ENCODE measurements at places on chromosomes 11 and 22.

DNA sequence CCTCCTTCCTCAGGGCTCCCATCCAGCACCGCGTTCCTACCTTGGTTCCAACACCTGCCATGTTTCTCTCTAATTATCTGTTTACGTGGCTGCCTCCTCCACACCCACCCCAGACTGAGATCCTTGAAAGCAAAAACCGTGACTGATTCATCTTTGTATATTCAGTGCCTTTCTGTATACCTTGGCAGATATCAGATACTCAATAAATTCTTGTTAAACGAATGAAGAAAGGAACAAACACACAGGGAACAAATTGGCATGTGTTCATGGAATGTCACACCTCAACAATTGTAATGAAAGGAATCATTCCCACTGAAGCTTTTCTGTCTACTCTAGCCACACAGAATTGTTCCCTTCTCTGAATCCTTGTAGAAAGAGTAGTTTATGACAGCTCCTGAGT is 20.4 kb upstream of the LRRC55 start:
- no peak for DNase-seq
- peaks cover 37% of the 10 kb centered on the region for H3K27me3 ChIP-seq
- no peaks in the 10 kb centered on the region for H3K36me3 ChIP-seq
- no peak overlapping the region for H3K27ac ChIP-seq
- H3K4me1 ChIP-seq = no peaks in the 10 kb centered on the region
- H3K4me3 ChIP-seq = no peak overlapping the region

DNA sequence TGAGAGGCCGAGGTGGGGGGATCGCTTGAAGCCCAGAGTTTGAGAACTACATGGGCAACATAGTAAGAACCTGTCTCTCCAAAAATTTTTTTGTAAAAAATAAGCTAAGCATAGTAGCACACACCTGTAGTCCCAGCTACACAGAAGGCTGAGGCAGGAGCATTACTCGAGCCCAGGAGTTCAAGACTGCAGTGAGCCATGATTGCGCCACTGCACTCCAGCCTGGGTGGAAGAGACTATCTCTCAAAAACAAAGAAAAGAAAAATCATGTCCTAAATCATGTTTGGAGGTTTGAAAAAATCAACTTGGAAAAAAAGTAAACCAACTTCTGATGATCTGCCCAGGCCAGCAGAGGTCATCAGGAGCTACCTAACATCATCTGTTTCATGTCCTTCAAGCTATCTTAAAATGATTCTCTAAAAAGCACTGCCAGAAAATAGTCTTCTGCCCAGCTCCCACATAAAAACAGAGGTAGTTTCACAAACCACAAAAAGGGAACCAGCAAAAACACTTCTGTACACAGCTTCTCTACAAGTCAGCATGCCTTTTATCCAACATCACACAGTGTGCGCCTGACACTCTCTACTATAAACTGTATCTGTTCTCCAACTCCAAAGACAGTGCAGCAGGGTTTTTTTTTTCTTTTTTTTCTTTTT is 165.0 kb downstream of the SOX6 start:
- no peak overlapping the region for H3K4me3 ChIP-seq
- H3K27me3 ChIP-seq = no peaks in the 10 kb centered on the region
- H3K27ac ChIP-seq = no peak overlapping the region
- no peak for DNase-seq

DNA sequence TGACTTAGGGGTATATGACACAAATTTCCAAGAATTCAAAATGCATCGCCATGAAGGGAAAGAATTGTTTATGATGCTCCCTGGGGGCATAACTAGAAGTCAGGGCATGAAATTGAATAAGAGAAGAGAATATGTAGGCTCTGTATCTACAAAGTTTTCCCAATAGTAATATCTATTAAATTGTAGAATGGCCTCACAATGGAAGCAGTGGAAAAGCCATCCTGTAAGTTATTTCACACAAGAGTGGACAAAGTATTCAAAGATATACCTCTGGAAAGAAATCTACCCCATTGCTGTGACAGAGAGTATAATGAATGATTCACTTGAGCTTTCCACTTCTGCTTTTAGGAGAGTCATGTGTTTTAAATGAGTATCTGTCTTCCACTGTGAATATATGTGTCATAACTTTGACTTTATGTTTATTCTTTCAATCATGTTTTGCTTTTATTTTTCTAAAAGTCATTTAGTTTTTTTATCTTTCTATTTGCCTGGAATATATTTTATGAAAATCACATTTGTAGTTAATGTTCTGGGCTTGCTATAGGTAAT is 65.7 kb upstream of the DDI1 start:
- H3K36me3 ChIP-seq = no peaks in the 10 kb centered on the region
- no peaks in the 10 kb centered on the region for H3K4me1 ChIP-seq
- H3K27me3 ChIP-seq = no peaks in the 10 kb centered on the region

DNA sequence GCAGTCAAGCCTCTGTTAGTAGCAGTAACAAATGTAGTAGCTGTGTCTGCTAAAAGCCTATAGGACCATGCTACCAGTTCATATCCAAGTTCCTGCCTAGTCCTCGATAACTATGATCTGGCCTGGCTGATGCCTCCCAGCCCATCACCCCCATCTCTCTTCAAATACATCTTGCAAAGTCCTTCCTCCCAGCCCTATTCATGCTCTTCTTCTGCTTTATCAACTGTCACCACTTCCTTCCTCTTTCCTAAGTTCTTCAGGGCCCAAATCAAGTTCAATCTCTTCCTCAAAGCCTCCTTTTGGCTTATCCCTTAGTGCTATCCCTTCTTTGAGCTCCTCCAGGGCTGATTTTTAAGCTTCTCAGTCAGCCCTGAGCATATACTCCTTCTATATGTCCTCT is 150.9 kb upstream of the THY1 start:
- H3K4me3 ChIP-seq = no peak overlapping the region
- H3K36me3 ChIP-seq = no peaks in the 10 kb centered on the region
- no peak for DNase-seq

DNA sequence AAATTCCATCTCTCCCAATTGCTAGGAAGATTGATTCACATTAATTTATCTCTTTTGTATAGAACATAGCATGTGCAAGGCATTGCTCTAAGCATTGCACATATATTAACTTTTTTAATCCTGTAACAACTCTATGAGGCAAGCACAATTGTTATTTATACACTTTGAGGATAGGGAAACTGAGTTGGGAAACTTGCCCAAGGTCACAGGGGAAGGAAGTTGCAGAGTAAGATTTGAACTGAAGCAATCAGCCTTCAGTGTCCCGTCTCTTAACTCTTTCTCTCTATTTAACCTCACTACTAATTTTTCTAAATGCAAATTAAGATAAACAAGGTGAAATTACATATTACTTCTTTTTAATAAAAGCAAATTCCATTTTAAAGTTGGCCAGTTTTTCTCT is 22.2 kb downstream of the OR56B4 start:
- peaks cover 2% of the 10 kb centered on the region for H3K27me3 ChIP-seq
- H3K4me1 ChIP-seq = no peaks in the 10 kb centered on the region
- no peak for DNase-seq
- H3K27ac ChIP-seq = no peak overlapping the region
- H3K4me3 ChIP-seq = no peak overlapping the region
- H3K36me3 ChIP-seq = no peaks in the 10 kb centered on the region
